ENCODE measurements at places on chromosomes 2 and 18.

GRCh38 chr2:174328961-174329715, 5.6 kb upstream of the SP9 start:
- DNase-seq = no peak

- no peak for DNase-seq
Observed at GRCh38 chr2:55962915-55963314, 39.3 kb upstream of the EFEMP1 start.

- DNase-seq = no peak
Observed at GRCh38 chr2:241645056-241645914, 7.8 kb downstream of the ATG4B start.

GRCh38 chr2:118510807-118511206, 336.6 kb downstream of the EN1 start:
- no peak for DNase-seq

GRCh38 chr2:235709124-235709813, 215.4 kb downstream of the AGAP1 start:
- no peak for DNase-seq

DNA sequence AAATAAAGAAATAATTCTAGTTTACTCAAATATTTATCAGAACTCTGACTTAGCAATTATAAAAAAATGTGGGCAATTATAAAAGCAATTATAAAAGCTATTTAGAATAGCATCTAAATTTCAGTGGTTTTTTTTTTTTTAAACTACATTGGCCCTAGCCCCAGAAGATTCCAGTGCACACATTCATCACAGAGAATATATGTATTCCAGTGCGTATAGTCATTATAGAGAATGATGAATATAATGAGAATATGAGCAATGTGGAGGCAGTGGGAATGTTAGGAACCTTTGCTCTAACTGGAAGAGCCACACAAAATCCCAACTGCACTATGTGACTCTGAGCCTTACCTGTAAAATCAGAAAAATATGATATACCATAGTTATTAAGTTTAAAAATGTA, 10.5 kb downstream of the MAP3K2 start:
- no peak for DNase-seq

DNA sequence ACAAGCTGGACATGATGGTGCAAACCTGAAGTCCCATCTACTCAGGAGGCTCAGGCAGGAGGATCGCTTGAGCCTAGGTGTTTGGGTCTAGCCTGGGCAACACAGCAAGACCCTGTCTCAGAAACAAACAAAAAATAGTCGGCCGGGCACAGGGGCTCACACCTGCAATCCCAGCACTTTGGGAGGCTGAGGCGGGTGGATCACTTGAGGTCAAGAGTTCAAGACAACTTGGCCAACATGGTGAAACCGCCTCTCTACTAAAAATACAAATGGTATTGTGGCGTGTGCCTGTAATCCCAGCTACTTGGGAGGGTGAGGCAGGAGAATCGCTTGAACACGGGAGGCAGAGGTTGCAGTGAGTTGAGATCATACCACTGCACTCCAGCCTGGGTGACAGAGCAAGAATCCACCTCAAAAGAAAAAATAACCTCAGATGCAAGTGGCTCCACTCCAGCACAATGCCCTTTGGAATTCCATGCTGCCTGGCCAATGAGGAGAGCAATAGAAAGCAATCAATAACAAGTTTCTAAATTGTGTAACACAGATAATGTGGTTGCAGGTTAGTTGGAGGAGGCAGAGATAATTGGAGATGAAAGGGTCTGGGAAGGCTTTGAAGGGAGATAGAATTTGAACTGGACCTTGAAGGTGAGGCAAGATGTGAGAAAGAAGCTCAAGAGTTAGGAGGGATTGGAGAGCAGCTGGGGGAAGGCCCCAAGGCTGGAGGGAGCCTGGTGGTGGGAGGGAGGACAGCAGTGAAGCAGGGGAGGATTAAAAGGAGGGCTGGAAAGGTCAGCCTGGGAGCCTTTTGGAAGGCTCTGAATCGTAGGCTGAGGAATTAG, 6.0 kb downstream of the TTC31 start:
- DNase-seq = no peak

- no peak for DNase-seq
Observed at GRCh38 chr2:67389286-67389685, 7.8 kb upstream of the ETAA1 start.

DNA sequence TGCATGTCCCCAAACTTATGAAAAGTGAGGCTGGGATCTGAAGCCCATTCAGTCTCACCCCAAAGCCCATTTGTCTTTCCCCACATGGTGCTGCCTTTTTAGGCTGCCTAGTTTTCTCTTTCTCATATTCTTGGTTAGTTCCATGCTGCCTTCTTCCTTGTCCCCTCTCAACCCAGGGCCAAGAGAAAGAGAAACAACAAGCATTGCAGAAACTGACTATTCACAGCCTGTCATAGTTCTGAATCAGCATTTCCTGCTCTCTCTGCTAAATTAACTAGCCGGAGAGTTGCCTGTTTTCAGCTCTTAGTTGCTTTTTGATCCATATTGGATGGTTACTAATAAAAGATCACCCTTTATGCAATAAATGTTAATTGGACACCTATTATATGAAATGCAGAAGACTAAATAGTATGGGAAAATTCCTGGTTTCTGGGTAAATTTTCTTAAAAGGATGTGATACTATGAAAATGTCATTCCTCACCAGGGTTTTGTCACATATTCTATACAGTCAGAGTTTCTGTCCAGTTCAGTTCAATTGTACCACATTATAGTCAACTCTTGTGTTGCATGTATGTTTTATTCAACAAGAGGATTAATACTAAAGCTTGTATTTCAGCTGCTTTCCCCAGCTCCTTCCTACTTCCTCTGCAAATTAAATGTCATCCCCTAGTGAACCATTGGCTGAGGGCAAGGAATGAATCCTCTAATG, 246.5 kb downstream of the GALR1 start:
- DNase-seq = no peak

GRCh38 chr2:126408671-126409070, 247.3 kb upstream of the GYPC start:
- DNase-seq = no peak

GRCh38 chr2:38978296-38978903, 88.7 kb downstream of the ARHGEF33 start:
- DNase-seq = no peak

GRCh38 chr2:26471289-26471688, 6.6 kb downstream of the OTOF start:
- no peak for DNase-seq

GRCh38 chr2:222290736-222291484, 7.9 kb downstream of the PAX3 start:
- DNase-seq = no peak

GRCh38 chr2:26735883-26736588, 28.0 kb upstream of the SLC35F6 start:
- no peak for DNase-seq

DNA sequence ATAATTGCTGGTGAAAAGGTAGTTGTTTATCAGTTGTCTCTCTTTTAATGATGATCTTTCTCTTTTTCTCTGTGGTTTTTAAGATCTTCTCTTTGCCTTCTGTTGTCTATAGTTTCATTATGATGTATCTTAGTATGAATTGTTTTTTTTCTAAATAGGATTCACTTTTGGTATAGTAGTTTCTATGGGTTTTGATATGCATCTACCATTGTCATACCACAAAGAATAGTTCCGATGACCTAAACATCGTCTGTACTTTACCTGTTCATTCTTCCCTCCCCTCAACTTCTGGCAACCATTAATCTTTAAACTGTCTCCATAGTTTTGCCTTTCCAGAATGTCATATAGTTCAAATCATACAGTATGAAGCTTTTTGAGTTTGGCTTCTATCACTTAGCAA, 19.6 kb downstream of the RDH14 start:
- DNase-seq = no peak

- DNase-seq = no peak
Observed at GRCh38 chr18:8241731-8242130, 367.5 kb upstream of the RAB12 start.

- no peak for DNase-seq
Observed at GRCh38 chr18:69213842-69214241, 186.8 kb upstream of the DOK6 start.

DNA sequence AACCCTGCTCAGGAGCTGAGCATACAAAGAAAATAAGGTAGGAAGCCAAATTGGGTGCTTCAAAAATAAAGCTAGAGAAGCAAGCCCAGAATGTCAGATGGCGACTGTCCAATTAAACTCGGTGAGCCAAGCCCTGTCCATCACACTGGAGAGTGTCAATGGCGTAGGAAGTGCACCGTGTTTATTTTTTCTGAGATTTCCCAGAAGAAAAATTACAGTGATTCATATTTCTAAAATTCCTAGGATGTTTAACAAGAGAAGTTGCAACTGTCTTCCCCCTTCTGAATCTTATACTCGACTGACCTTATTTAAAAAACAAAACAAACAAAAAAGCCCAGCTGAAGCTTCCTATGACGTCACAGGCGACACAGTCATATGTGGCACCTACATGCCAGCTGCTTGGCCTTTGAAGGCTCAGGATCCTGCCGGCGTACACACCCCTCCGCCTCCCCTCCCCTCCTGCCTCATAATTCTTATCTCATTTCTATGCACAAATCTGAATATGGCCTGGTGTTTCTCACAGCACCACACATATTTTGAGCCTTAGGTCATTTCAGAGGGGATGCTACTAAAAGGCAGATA, 60.8 kb downstream of the MBP start:
- no peak for DNase-seq

DNA sequence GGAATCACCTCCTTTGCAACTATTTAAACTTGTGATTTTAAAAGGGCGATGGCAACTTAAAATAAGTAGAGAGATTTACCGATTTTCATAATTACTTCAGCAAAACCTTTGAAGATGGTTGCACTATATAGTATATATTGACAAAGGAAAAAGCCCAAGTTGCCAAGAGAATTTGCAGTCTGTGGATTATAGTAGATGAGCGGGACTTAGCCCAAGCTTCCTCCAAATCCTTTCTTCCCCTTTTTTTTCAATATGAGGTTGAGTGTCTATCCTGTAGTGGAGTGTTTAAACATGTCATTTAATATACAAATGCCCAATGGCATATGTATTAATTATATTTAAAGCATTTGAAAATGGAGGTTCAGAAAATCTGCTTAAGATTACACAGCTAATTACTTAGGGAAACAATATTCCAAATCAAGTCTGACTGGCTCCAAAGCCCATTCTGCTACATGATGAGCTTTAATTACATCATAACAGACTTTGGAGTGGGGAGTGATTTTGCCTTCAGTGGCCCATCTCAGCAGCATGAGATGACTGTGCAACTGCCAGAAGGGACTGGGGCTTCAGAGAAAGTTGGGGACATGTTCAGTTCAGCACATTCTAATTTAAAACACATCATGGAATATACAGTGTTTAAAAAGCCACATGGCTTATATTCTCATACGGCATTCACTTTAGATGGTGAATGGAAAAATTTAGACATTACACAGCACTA, 73.2 kb downstream of the COL3A1 start:
- DNase-seq = no peak

- no peak for DNase-seq
Observed at GRCh38 chr2:161049559-161049958, 110.7 kb upstream of the TANK start.

- no peak for DNase-seq
Observed at GRCh38 chr2:208280933-208281332, 14.9 kb downstream of the PIKFYVE start.

- no peak for DNase-seq
Observed at GRCh38 chr2:168705534-168706470, 96.6 kb upstream of the NOSTRIN start.

DNA sequence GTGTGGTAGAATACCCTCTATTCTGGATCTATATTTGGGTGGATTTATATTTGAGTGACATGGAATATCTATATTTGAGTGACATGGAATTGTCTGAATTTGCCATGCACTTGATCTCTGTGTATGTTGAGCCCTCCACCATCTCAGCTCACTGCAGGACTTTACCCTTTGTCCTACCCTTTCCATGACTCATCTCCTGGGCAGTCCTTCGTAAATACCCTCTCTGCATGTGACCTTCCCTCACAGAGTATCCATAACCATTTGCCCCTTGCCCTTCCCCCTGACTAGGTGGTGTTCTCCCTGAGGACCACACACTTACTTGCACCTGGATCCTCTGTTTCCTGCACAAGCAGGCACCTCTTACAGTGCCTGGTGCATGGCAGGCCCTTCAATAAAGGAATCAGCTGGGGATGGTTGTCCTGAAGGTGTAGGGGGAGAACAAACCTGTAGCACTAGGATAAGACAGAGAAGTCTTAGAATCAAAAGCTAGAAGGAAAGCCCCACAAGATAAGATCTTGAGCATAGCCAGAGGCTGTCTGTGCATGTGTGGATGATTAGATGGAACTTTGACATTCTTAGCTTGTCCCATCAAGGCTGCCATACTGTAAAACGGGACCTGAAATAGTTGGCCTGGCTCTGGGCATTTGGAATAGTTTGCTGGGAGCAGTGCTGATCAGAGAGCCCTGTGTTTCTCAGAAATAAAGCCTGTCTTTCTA, 230.4 kb downstream of the FHOD3 start:
- no peak for DNase-seq

DNA sequence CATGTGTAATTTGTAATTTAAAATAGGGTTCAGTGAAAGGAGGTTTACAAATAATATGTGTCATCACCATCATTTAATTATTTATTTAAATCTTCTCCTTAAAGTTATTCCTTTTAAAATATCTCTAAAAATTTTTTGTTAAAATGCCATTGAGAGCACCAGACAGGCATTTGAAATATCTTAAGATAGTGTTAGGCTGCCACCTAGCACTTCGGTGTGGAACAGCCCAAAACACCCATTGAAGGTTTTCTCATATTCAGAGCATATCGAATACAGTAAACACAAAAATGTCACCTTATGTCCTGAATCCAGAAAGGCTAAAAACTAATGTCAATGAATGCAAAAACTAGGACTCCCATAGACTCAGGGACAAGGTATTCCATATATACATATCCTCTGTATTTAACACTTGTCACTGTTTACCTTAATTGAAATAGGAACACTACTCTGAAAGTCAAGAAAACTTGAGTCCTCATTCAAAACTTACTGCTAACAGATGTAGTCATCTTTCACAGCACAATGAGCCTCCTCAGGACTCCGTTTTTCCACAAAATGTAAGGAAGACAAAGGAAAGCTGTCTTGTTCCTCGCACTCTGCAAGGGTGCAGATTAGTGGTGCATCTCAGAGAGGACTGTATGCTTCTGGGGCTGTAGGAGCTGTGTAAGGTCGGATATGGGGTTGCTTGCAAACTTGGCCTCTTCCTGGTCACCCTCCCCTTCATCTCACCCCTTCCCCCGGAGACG, 329.5 kb downstream of the PAX3 start:
- DNase-seq = no peak

DNA sequence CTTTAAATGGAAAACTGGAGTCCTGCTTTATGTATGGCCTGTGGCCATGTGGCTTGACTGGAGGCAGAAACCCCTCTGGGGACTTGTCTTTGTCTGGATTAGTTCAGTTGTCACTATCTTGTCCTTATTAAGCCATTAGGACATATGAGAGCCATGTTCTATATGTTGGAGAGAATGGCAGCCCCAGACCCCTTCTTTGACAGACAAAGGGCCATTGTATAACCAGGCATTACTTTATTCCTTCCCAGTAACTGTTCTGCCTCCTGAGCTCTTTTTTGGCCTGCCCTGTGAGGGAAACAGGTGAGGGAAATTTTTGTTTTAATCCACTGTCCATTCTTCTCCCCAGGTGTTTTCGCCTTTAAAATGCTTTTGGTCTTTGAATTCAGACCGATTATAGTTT, 43.3 kb downstream of the FSHR start:
- DNase-seq = no peak

- DNase-seq = no peak
Observed at GRCh38 chr2:171595456-171595855, 73.2 kb downstream of the CYBRD1 start.

Measured in vagina (tissue), 2 donors.